GM04503 (cell line): ENCODE measurements at places on chromosomes 12 and 14.

GRCh38 chr14:39023939-39024871, 78.8 kb downstream of the SEC23A start:
- no peak for DNase-seq

DNA sequence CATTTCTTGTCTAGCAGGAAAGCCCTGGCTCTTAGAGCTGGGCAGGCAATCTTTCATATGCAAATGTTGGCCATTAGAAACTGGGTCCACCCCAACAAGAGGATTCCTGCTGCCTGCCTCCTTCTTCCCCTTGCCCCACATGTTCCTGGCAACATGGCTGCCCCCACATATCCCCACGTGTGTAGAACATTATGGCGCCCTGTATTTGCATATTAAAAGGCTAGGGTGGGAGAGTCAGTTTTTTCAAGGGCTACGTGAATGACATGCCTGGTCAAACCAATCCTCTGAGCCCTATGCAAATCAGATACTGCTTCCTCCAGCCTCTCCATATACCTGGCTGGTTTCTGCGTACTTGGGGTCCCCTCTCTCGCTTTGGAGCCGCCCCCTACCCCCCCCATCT, 514.0 kb downstream of the FUT8 start:
- DNase-seq = no peak

- DNase-seq = no peak
Measured at GRCh38 chr14:80426683-80427082, 215.4 kb upstream of the DIO2 start.

DNA sequence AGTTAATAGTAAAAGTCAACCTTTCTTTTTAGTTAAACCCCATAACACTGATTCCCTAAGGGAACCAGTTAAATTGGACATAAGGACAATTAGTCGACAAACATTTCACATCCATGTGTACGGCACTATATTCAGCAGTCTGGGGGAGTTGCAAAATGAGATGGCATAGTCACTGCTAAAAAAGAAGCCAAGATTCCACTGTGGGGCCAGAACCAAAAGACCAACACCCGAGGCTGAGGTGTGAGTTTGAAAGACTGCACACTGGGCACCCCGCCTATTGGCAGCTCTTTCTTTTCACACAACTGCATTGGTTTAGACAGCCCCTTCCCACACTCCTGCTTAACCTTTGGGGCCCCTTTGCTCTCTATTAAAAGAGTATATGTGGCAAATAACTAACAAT, 16.7 kb downstream of the SETD3 start:
- DNase-seq = no peak

DNA sequence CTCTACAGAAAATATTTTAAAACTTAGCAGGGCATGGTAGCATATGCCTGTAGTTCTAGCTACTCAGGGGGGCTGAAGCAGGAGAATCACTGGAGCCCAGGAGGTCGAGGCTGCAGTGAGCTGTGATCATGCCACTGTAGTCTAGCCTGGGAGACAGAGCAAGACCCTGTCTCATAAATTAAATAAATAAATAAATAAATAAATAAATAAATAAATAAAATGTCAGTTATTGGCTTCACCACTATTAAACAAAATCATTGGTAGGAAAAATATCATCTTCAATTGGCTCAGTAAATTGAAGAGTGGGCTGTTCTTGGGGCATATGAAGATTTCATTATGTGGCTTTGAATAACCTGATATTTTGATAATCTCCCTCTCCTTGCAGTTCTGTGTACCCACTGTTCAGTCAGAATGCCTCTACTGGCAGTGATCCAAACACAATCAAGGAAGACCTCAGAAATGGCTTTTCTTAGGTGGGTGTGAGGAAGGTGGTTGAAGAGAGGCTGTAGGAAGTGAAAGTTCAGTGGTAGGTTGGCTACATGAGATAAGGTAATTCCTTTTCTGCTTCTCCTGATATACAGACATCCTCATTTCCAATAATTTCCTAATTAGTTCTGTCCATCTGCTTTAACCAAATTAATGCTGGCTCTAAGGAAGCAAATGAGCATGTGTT, 175.8 kb downstream of the MSRB3 start:
- DNase-seq = no peak
